ENCODE measurements at places on chromosomes 3 and 15.

DNA sequence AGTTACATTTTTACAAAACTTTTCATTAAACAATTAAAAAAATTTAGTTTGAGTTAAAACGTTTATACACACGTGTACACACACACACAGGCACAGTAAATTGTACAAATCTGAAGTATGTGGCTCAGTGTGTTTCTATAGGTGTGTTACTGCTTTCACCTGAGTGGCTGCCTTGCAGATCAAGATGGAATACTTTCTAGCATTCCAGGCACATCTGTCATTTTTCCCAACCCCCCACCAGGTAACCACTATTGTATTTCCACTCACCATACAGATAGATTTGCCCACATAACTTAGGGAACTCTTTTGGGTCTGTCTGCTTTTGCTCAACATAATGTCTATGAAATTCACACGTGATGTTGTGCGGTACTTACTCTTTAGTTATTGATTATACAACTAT is 141.1 kb downstream of the PTPRG start:
- DNase-seq: no peak

DNA sequence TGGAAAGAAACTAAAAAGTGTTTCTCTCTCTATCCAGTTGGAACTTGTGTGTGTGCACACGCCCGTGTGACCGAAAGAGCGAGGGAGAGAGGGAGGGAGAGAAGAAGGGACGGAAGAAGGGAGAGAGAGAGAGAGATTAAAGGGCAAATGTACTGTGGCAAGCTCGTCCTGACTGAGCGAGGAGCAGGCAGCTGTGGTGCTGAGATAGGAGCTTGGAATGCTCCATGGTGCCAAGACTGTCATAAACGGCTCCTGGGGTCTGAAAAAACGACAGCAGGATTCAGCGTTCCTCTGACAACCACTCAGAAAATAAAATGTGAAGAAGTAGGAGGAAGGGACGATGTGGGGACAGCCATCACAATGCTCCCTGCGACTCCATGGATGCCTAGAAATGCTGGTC is 276.0 kb downstream of the SV2B start:
- DNase-seq: no peak

- DNase-seq: no peak
Observed at GRCh38 chr15:80536716-80537115, 132.5 kb downstream of the ARNT2 start.

- DNase-seq: no peak
Observed at GRCh38 chr3:172666181-172666872, 44.5 kb downstream of the NCEH1 start.

- peak; percentile 42 for DNase-seq
Observed at GRCh38 chr15:68817304-68818065, 3.2 kb downstream of the ANP32A start.

DNA sequence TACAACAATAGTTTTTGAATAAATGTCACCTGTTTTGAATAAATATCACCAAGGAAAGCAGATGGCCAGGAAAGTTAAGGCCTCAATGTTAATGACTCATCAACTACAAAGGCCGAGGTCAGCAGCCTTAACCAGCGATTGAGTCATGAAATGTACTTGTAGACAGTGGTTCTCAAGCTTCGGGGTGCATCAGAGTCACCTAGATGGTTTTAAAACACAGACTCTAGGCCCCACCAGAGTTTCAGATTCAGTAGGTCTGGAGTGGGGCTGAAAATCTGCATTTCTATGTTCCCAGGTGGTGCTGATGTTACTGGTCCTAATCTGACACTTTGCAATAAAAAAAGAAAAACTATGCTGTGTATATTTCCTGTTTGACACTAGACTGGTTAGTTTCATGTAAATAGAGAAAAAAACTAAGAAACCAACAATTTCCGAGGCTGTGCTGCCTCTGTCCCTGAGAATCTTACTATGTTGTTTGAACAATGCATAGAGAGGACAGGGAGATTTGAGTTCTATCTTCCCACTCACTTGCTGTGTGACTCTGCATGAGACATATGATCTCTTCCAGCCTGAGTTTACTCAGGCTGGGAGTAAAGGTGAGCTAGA is 9.8 kb downstream of the RAB27A start:
- no peak for DNase-seq

DNA sequence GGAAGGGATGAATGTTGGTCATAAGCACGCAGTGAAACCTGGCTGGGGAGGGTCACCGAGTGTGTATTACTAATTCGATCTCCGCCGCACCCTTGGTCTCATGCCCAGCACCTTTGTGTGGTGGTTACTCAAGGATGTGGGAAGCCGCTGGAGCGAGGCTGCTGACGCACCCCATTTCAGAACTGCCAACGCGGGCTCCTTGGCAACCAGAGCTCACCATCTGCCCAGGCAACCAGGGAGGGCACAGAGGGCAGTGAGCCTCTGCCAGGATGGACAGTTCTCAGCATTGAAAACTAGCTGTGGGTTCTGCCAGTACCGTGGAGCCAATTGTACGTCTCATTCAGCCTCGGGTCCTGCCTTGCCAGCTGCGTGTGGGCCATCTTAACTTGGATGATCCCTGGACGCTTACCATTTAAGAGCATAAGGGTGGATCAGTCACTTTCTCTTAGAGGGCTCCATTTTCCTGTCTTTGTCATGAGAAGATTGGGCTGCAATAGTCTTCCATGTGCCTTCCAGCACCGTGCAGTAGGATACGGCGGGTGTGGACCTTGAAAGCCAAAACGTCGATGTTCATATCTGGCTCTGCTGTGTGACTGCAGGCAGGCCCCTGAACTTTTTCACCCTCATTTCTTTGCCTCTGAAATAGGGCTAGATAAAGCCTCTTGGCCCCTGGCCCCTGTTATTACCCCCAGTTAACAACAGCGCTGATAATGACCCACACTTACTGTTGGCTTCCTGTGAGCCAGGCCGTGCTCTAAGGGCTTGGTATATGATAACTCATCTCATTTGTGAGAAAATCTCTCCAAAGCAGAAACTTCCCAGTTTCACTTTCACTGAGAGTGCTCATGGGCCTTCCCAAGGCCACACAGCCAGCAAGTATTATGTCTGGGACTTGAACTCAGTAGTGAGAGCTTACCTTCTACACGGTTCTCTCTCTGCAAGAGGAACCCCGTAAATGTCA is 238.8 kb downstream of the OPA1 start:
- no peak for DNase-seq

GRCh38 chr3:30779686-30780287 is 114.7 kb downstream of the GADL1 start:
- peak; percentile 18 for DNase-seq

GRCh38 chr3:50274371-50275104 is 4.3 kb upstream of the LSMEM2 start:
- no peak for DNase-seq

- DNase-seq: no peak
Observed at GRCh38 chr15:70245932-70246622, 148.4 kb upstream of the TLE3 start.

Data from neuronal stem cell (in vitro differentiated cells).